ENCODE measurements at places on chromosomes 1 and 21.
A peak's percentile ranks its signal among the peaks of the same experiment; 100 is the strongest.

- no peak for DNase-seq
Measured at GRCh38 chr1:12064073-12064969, 1.2 kb downstream of the TNFRSF8 start.

DNA sequence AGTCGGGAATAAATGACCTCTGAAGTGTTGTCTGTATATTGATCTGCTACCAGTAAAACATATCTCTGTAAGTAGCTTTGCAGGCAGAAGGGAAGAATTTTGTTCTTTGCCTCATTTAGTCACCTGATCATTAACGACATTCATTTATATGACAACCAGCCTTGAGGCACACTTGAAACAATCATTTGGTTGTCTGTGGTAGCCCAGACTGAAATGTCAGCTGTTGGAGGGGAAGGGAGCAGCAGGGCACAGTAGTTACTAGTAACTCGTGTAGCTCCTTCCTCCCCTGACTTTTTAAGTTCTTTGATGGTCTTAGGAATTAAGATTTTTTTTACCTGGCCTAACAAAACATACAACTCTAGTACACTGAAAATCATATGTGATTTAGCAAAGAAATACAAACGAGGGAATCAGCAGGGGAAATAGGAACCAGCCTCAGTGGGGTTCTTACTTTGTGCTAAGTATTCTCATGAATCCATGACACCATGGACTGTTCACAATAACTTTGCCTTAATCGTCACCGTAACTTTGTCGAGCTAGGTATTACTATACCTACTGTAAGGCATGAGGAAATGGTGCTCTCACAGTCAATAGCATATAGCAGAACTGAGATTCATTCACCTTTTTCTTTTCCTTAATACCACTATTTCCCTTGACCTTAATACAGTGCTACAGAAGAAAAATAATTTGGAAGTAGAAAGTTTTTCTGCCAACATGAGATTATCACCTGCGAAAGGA is 6.4 kb downstream of the IL12RB2 start:
- DNase-seq, result no peak

- no peak for DNase-seq
Measured at GRCh38 chr1:205373022-205373797, 16.5 kb upstream of the KLHDC8A start.

GRCh38 chr1:75870951-75871350 is 61.3 kb downstream of the ASB17 start:
- DNase-seq, result no peak

DNA sequence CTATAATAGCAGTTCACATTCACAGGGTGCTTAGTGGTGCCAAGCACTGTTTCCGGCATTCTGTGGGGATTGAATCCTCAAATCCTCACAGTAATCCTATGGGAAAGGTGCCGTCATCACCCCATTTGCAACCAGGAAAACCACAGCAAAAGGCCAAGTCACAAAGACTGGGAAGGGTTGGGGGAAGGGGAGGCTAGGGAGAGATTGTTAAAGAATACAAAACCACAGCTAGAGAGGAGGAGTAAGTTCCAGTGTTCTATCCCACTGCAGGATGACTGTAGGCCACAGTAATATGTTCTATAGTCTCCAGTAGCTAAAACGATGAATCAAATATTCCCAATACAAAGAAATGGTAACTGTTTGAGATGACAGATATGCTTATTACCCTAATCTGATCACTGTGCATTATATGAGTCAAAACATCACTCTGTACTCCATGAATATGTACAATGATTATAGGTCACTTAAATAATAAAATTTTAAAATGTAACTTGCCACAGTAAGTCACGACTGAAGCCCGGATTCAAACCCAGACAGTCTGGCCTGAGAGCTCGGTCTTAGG is 256.8 kb downstream of the TOMM20 start:
- DNase-seq, result no peak

DNA sequence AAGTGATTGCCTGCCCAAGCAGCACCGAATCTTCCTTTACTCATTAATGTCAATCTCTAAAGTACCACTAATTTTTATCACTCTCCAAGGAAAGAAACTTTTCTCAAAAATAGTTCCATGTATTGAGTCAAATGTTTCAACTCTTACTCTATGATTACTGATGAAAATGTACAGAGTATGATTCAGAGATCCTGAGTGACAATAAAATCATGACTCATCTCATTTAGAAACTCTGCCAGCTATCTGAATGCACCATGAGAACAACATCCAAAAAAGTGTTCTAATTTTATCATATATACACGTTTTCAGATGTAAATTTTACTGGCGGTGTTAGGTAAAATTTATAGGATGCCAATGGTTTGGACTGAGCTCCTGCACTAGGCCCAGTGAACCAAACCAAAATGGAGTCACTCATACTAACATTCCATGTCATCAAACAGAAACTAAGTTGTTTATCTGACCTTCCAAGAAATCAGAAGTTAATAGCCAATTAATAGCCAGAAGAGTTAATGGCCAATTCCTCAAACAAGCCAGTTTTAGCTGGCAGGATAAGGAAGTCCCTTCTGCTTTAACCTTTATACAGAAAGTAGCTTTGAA is 22.6 kb downstream of the PLPPR5 start:
- no peak for DNase-seq

- DNase-seq, result no peak
Measured at GRCh38 chr1:192702212-192702902, 66.4 kb downstream of the RGS13 start.

GRCh38 chr1:167542109-167543032 is 11.2 kb downstream of the CREG1 start:
- no peak for DNase-seq

- DNase-seq, result no peak
Measured at GRCh38 chr1:187549540-187549939, 720.8 kb downstream of the PLA2G4A start.

DNA sequence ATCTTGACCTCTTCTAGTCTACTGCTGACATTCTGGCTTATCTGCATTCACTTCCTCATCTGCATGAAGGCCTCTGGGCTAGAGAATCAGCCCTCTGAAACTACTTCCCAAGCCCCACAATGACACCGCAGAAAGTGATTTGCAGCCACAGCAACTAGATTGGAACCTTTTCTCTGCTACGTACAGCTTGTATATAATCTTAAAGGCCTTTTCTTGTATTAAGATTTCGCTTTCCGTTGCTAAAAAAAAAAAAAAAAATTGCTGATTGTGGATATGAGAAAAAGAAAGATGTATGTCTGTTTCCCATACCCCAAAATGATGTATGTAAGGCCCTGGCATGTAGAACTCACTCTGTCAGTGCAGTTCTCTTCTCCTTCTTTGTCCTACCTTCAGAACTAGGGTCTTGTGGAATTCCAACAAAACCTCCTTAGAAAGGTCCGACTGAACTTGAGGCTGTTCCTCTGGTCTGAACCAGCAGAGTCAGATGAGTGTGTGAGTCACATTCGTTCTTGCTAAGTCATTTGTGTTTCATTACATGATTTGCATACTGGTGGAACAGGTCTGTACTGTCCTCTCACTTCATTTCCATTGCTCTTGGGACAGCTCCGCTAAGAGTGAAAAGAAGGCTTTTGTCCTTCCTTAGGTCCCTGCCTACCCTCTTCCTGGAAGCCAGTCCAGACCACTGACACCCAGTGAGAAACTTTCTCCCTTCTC is 62.7 kb downstream of the PLPP3 start:
- DNase-seq, result no peak

- no peak for DNase-seq
Measured at GRCh38 chr1:71303617-71304041, 222.8 kb upstream of the ZRANB2 start.

- no peak for DNase-seq
Measured at GRCh38 chr1:119731060-119731459, 19.3 kb downstream of the PHGDH start.

GRCh38 chr1:242802973-242803372 is 278.5 kb upstream of the PLD5 start:
- DNase-seq, result no peak

- no peak for DNase-seq
Measured at GRCh38 chr1:215599418-215600074, 32.4 kb downstream of the KCTD3 start.

- no peak for DNase-seq
Measured at GRCh38 chr1:67143966-67144365, 9.2 kb upstream of the C1orf141 start.

- DNase-seq, result no peak
Measured at GRCh38 chr1:117689997-117690625, 84.3 kb downstream of the TENT5C start.

GRCh38 chr1:45047032-45047431 is 35.0 kb downstream of the UROD start:
- no peak for DNase-seq

DNA sequence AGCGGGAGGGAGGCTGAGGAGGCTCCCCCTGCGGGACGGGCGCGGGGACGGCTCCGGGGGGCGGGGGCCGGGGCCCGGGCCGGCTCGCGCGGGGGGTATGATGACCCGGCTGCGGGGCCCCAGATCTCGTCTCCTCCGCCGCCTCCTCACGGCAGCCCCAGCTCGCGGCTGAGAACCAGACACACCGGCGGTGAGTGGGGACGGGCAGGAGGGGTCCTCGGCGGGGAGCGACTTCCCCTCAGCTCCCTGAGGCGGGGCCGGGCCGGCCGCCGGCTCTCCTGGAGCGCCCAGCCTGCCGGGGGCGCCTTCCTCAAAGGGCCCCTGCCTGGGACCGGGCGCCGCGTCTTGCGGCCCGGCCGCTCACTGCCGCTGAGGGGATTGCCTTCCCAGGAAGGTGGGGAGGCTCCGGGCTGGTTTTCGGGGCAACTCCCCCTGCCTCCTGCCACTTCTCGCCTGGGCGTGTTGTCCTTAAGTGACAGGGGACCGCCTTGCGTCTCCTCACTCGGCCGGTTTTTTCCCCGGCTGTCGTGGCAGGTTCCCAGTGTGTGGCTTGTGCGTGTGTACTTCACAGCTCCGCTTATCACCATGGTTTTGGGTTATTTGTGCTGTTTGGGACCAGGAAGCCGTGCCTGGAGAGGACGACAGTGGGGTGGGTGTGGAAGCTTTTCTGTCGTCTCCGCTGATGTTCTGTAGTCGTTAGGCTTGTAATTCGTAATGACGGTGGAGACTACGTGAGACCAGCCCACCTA is 800 bp downstream of the HIPK1 start:
- DNase-seq, result peak; percentile 46

- DNase-seq, result no peak
Measured at GRCh38 chr1:20601129-20601825, 12.4 kb downstream of the CDA start.

DNA sequence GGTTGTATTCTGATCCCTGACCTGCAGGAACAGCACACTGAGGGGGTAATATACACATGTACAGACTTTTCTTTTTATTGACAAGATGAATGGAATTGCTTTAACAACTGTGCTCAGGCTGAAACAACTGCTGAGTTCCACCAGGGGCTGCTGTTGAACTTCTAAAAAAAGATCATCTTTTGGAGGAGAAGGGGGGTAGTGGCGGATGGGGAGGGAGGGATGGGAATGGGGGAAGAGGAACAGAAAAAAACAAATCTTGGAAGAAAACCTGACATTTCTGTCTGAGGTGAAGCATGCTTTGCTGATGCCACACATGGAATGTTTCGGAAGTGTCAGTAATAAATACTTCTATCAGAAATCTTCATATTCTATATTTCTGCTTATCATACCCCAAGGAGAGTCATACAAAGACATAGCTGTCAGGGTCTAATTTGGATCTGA is 75.0 kb downstream of the RWDD3 start:
- no peak for DNase-seq

- DNase-seq, result no peak
Measured at GRCh38 chr1:31640964-31641363, 3.7 kb downstream of the PEF1 start.

- DNase-seq, result no peak
Measured at GRCh38 chr21:31556662-31557061, 102.8 kb upstream of the SOD1 start.

GRCh38 chr1:13605159-13605558 is 21.5 kb downstream of the PDPN start:
- no peak for DNase-seq

- no peak for DNase-seq
Measured at GRCh38 chr1:20873311-20873710, 86.2 kb upstream of the HP1BP3 start.

- DNase-seq, result no peak
Measured at GRCh38 chr1:21687081-21687529, 17.9 kb upstream of the RAP1GAP start.

DNA sequence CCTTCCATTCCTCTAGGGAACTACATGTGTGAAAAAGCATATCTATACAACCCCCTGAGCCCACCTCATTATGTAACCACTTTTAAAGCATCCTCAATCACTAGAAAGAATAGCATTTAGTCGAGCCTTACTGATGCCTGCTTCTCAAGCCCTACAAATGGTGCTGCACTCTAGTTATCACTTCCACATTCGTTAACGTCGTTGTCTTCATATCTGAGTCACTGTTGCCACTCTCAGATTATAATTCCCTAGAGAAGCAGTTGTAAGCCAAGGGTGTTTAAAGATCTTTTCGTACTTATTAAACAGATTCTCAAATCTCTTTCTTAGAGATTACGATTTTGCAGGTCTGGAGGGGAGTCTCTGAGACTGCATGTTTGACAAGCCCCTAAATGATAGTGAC is 16.5 kb downstream of the ATP1B1 start:
- DNase-seq, result no peak

DNA sequence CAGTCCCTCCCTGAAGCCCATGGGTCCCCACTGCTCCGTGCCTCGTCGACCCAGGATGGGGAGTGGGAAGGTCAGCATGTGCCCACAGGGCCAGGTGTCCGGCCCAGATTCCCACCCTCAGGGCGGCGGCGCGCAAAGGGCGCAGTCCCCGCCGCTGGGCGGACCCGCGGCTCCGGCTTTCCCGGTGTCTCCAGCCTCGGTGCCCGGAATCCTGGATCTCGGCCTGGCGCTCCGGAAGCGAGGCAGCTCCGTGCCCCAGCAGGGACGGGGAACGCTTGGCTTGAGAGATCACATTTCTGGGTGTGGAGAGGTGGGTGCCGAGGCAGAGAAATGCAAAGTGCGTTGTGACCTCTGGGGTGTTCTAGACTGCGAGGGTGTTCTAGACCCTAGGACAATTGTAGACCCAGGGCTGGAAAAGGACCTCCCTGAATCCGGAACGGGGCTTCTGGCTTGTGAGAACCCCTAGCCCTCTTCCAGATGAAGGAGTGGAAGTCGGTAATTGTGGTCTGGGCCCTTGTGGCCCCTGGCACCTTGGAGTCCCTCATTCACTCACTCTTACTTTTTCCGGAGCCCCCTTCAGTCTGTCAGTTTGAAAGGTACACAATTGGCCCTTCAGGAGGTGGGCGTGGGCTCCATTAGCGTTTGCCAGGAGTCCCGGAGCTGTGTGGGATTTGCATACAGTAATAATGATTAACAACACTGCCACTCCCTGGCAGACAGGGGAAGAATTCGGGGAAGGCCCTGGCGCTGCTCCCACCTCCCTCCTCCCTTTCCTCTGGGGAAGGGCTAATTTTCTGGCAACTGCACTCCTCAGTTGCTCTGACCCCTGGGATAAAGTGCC is 1.6 kb upstream of the KCND3 start:
- no peak for DNase-seq

GRCh38 chr1:156582388-156583017 is 3.0 kb downstream of the TTC24 start:
- no peak for DNase-seq

DNA sequence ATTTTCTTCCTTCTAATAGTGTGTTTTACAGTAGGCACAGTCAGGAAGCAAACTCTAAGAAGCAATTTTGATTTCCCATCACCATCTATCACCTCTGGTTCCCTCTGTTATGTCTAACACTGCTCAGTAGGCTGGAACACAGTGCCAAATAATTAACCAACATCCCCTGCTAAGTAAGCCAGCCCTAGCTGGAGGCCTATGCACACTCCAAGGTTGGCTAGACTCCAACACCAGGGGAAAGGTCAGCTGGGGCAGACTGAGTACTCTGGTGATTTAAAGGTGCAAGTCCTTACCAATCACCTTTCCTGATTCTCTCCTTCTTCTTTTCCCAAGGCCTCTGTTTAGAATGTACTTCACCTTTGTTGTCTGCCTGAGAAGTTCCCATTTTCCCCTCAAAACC is 46.5 kb upstream of the BEND5 start:
- no peak for DNase-seq
